Left renal pelvis (tissue), 4 donors: ENCODE measurements at places on chromosomes 7 and 10. TPM values are rescaled to one million over a fixed set of nuclear protein-coding genes. Genes with fewer than 3 reads are reported as not detected.

- no peak for DNase-seq
Measured at GRCh38 chr7:41695661-41696322, 7.1 kb downstream of the INHBA start.

GRCh38 chr10:3538291-3538655 is 246.7 kb downstream of the KLF6 start:
- DNase-seq = no peak

- DNase-seq = no peak
Measured at GRCh38 chr10:22365644-22366434, 20.5 kb downstream of the SPAG6 start.

GRCh38 chr7:31125171-31125570 is 73.1 kb downstream of the ADCYAP1R1 start:
- DNase-seq = no peak

DNA sequence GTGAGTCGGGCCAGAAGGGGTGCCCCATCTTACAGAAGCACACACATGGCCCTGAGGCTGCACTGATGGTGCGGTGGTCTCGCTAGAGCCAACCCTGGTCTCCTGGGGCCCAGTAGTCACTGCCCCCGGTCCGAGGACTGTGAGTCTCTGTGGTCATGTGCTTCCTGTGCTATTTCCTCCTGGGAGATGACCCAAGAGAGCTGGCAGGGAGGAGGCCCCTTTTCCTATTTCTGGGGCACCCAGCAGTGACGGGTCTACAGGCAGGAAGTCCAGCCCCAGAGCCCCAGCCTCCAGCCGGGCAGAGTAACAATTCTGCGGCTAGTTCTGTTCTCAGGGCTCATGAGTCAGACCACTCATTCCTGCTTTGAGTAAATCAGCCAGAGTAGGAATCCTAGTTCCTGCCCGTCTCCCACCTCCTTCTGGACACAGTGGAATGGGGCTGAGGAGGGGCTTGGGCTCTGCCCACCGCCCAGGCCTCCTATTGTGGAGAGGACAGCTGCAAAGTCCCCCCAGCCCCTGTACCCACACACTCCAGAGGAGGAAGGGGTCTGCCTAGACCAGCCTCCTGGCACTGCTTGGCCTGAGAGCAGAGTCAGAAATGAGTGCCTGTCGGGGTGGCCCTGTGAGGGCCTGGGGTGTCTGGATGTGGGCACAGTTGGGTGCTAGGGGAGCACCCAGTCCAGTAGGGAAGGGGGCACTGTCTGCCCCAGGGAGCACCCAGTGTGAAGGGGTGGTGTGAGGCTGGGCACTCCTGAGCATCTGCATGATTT is 80.5 kb upstream of the PPIF start:
- DNase-seq = no peak

GRCh38 chr7:105690325-105690945 is 109.1 kb upstream of the EFCAB10 start:
- DNase-seq = no peak

GRCh38 chr10:17838080-17838648 is 29.0 kb downstream of the MRC1 start:
- DNase-seq = no peak

DNA sequence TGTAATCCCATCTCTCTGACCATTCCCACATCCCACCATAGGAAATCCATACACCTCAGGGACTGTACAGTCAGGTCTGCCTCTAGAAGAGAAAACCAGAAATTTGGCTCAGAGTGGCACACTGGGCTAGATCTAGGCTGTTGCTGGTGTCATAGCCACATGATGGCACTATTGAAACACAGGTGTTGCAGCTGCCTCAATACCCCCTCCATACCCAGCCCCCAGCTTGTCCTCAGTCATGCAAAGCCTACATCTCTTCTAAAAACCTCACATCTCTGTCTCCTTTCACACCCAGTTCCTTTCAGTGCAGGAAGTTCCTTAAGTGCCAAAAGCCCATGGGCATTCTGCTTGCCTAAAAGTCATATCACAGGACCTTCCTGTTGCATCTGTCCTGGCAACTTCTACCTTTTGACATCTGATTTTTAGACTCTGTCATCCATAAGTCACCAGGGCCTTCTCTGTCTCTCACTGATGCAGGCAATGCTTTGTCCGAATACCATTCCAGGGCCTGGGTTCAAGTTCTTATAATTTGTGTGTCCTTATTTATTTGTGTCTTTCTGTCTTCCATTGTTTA is 27.0 kb upstream of the HIBADH start:
- no peak for DNase-seq

DNA sequence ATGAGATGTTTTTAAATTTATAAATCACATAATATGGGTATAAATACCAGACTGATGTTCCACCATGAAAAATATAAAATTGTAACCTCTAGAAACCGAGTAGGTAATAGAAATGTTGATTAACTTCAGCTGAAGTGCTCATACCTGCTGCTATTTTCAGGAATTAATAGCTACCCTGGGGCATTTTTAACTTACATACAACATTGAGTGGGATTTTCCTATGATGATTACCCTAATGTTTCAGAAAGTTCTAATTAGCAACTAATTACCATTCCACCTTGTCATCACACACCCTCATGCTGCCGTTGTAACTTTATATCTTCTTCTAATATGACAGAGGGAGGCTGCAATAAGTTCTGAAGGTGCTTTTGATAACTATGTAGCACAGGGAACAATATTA is 53.5 kb upstream of the ARHGAP12 start:
- no peak for DNase-seq

- no peak for DNase-seq
Measured at GRCh38 chr10:13724484-13724883, 137.7 kb downstream of the PRPF18 start.

GRCh38 chr7:134004829-134005505 is 122.2 kb upstream of the LRGUK start:
- no peak for DNase-seq

DNA sequence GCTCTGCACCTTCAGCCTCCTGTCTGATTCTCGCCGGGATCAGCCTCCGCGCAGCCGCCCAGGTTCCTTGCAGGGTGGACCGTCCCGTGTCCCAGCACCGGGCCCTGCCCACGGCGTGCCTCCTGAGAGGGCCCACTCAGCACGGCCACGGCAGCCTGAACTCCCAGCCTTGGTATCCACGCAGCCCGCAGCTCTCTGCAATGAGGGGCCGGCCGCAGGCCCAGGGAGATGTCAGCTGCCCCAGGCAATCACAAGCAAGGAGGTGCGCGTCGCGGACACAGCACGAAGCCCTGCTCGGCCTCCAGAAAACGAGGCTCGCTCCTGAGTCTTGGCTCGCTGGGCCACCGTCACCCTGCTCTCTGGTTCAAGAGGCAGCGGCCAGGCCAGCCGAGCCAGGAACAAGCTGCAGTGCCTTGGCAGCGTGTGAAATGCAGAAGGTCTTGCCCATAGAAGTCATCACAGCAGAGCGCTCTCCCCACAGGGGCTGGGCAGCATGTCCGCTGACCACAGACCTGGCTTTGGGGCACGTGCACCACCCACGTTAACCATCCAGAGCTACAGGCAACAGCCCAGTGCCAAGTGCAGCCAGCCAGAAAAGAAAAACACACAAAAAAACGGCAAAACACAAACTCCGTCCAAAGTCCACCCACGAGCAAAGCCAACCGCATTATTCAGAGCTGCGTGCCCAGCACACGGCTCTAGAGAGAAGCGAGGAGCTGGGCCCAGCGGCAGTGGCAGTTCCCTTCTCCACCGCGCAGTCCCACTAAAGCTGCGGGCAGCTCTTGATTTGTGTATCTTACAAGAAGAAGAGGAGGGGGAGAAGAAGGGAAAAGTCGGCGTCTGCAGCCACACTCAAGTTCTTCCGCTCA is 13.9 kb downstream of the GPER1 start:
- no peak for DNase-seq

Gene RAB19
- polyA plus RNA-seq = 2.8 TPM
